ENCODE measurements at places on chromosomes 16 and 17. TPM values are rescaled to one million over a fixed set of nuclear protein-coding genes. Genes with fewer than 3 reads are reported as not detected.

DNA sequence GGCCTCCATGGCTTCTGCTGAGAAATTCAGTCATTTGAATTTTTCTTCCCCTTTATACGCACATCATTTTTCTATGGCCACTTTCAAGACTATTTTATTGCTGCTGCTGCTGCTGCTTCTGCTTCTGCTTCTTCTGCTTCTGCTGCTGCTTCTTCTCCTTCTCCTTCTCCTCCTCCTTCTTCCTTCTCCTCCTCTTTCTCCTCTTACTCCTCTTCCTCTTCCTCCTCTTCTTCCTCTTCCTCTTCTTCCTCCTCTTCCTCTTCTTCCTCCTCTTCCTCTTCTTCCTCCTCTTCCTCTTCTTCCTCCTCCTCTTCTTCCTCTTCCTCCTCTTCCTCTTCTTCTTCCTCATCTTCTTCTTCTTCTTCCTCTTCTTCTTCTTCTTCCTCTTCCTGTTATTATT is 22.4 kb downstream of the CPD start:
- DNase-seq, result no peak

DNA sequence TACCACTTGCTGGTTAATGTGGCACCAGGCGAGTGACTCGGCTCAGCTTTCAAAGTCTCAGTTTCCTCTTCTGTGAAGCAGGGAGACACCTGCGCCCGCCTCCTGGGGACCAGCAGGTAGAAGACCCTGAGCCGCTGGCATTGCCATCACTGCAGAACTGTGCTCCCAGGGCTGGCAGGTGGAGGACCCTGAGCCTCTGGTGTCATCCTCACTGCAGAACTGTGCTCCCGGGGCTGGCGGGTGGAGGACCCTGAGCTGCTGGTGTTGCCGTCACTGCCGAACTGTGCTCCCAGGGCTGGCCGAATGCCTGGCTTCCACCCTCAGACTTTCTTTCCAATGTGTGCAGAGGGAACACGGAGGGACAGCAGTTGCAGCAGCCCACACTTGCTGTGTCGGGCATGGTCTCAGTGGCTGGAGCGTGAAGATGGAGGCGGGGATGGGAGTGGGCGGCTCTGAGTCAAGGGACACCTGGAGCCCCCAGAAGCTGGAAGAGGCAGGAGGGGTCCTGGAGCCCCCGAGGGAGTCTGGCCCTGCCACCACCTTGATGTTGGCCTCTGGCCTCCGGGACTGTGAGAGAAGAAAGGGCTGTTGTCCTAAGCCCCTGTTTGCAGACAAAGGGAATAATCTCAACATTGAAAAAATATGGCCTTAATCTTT is 75.8 kb upstream of the METTL9 start:
- DNase-seq, result no peak

DNA sequence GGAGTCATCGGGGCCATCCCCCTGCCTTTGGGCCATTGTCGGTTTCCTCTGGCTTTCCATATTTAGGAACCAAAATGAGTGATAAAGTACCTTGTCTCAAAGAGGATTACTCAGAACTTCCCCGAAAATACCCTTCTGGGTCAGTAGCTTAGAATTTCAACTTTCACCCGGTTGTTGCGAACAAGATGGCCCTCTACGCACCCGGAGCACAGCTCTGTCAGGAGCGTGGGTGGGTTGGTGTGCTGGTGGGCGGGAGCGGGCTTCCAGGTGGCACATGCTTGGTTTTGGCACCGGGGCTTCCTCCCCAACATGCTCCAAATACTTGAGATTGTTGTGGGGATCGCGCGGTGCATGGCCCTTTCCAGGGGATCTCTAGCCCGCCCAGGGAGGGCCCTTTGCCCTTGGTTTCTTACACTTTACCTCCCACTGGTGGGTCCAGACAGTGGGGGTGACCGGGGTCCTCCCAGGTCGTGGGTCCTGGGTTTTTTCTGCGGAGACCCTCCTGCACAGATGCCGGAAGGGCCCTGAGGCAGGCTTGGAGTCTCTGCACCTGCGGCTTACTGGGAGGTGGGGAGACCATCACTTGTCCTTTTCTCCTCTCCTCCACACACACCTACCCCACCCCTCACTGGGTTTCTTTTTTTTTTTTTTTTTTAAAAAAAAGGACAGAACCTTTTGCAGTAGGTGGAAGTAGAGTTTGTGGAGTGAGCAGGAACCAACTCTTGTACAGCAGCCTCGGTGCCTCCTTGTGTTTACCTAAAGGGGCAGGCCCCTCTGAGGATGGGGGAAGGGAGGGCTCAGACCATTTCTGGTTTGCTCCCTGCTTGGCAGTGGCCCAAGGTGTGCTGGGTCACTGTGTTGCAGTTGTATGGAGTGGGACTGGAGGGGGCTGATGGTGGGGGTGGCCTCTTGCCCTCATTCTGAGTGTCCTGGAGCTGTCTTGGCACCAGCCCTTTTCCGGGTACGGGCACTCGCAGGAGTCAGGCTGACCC is 142.1 kb downstream of the SEC14L1 start:
- DNase-seq, result peak; percentile 27

DNA sequence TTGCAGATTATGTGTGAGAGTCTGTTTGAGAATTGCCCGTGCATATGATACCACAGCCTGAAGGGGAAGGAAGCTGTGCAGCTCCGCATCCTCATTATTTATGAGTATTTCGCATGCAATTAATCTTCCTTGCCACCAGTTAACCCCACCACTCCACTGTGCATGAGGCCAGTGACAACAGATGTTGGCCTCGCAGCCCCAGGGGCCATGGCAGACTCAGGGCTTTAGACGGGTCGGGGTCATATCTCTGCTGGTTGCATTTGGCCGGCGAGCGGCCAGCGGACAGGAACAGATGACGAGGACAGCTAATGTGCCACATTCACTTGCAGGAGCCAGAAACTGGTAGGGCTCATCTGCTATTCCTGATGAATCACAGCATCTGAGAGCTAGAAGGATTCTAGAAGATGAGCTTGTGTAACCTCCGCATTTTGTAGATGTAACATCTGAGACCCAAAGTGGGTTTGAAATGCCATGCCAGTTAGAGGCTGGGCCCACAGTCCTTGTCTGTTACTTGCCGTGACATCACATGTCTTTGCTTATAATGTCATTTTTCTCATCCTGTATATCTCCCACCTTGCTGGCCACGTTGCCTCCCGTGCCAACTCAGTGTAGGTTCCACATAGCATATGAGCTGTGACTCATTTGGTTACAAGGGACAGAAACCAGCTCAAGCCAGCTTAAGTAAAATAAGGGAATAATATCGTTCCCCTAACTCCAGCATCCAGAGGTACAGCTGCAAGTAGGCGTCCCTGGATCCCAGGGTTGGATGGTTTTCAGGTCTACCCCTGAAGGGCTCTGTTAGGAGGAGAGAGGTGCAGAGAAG is 137.2 kb downstream of the SNX29 start:
- DNase-seq, result peak; percentile 84

- peak; percentile 35 for DNase-seq
Measured at GRCh38 chr16:31471875-31472708, at the start of gene TGFB1I1. TSS of gene TGFB1I1 (plus strand) at chr16:31472152. CDS start at chr16:31472189, 37 bp downstream.

Gene RHBDL3
- total RNA-seq, result 1.6 TPM

Gene CCDC144A
- total RNA-seq, result not detected

Gene BAIAP3
- total RNA-seq, result 2.0 TPM

Gene STAC2
- total RNA-seq, result not detected
